ENCODE measurements at places on chromosomes 7 and 10. TPM values are rescaled to one million over a fixed set of nuclear protein-coding genes. Genes with fewer than 3 reads are reported as not detected.

DNA sequence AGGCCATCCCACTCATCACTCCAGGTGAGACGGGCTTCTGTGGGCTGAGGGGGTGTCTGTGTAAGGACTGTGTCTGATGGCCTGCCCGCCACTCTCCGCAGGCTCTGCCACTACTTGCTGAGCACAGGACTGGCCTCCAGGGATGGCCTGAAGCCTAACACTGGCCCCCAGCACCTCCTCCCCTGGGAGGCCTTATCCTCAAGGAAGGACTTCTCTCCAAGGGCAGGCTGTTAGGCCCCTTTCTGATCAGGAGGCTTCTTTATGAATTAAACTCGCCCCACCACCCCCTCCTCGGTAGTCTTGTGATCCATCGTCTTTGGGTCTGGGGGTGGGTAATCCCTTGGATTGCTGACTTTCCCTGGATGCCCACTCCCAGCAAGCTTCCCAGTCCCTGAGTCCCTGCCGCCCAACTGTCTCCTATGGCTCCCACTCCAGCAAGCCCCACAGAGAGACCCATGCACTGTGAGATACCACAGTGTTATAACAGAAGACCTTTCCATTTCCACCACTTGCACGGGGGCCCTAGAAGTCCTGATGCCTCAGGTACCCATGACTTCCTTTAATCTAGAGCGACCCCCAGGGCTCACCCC lies 4.7 kb downstream of the FXYD4 start:
- peak; percentile 36 for DNase-seq

- no peak for DNase-seq
Measured at GRCh38 chr7:97006055-97006815, 882 bp downstream of the DLX6 start.

- DNase-seq = no peak
Measured at GRCh38 chr10:30494558-30494957, 60.6 kb downstream of the MAP3K8 start.

Gene OR13A1
- not detected for total RNA-seq

GRCh38 chr10:35377050-35377728 lies 40.9 kb downstream of the CCNY start:
- DNase-seq = no peak

- DNase-seq = no peak
Measured at GRCh38 chr10:13450069-13450468, 78.7 kb downstream of the BEND7 start.

DNA sequence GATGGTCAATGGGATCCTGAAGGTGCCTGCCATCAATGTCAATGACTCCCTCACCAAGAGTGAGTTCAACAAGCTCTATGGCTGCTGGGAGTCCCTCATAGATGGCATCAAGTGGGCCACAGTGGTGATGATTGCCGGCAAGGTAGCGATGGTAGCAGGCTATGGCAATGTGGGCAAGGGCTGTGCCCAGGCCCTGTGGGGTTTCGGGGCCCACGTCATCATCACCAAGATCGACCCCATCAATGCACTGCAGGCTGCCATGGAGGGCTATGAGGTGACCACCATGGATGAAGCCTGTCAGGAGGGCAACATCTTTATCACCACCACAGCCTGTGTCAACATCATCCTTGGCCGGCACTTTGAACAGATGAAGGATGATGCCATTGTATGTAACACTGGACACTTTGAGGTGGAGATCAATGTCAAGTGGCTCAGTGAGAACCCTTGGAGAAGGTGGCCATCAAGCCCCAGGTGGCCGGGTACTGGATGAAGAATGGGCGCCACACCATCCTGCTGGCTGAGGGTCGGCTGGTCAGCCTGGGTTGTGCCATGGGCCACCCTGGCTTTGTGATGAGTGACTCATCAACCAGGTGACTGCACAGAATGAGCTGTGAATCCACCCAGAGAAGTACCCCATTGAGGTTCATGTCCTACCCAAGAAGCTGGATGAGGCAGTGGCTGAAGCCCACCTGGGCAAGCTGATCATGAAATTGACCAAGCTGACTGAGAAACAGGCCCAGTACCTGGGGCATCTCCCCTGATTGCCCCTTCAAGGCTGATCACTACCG lies 63.0 kb upstream of the ANTXRL start:
- peak; percentile 51 for DNase-seq

GRCh38 chr10:62046522-62047227 lies 145.2 kb downstream of the ARID5B start:
- no peak for DNase-seq

- DNase-seq = peak; percentile 66
Measured at GRCh38 chr10:43118631-43119415, 19.4 kb upstream of the CSGALNACT2 start.

DNA sequence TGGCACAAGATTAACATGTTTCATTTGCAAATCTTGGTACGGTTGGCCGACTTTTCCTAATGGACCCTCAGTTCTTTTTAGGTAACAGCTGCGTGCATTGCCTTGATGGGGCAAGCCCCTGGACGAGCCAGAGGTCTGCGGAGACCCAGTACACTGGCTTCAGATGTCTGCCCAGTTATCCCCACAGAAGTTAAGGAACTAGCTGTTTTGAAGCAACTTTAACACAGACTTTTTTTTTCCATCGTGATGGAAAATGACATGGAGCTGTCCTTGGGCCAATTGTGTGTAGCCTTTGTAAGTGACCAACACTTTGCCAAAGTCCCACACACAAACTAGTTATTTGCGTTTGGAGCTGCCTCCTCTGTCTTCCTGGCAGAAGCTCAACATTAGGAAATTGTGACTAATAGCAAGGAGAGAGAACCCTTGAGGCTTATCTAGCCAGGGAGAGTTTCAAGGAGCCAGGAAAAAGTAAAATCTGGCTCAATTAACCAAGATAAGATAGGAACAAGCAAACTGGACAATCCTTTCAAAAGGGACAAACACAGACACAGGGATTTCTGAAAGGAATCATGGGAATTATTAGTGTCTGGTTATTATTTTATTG lies 99.6 kb upstream of the BMPER start:
- DNase-seq = no peak

Gene HYAL4
- not detected for total RNA-seq

GRCh38 chr10:129090618-129091366 lies 376.2 kb upstream of the MGMT start:
- no peak for DNase-seq
